ENCODE measurements at places on chromosomes 4 and X. TPM values are rescaled to one million over a fixed set of nuclear protein-coding genes. Genes with fewer than 3 reads are reported as not detected.

DNA sequence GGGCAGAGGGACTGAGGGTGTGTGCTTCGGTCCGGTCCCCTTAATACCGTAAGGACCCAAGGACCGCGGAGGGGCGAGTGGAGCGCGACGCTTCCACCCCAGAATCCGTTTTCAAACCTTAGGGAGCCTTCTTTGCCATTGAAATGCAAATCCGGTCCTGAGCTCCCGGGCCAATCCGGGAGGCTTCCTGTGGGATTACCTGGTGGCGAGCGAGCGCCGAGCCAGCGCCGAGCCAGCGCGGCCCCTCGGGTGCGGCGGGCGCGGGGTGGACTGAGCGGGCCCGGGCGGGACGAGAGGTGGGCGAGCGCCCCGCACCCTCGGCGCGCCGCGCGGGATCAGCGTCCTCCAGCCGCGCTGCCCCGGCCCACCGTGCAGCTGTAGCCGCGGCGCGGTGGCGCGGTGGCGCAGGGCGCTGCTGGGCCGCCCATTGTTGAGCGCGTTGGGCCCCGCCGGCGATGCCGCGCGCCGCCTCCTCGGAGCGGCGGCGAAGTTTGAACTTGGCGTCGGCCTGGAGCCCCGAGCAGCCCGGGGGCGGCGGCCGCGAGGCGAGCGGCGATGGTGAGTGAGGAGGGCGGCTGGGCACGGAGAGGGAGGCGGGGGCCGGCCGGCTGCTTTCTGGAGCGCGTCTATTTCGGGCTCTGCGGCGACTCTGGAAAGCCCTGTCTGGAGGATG lies 208.7 kb downstream of the SOWAHB start:
- H3K36me3 ChIP-seq: no peaks in the 10 kb centered on the region
- peak overlapping the region; percentile 89 for H3K27ac ChIP-seq
- DNase-seq: no peak
- H3K4me3 ChIP-seq: peak overlapping the region; percentile 67
- no peaks in the 10 kb centered on the region for H3K4me1 ChIP-seq

DNA sequence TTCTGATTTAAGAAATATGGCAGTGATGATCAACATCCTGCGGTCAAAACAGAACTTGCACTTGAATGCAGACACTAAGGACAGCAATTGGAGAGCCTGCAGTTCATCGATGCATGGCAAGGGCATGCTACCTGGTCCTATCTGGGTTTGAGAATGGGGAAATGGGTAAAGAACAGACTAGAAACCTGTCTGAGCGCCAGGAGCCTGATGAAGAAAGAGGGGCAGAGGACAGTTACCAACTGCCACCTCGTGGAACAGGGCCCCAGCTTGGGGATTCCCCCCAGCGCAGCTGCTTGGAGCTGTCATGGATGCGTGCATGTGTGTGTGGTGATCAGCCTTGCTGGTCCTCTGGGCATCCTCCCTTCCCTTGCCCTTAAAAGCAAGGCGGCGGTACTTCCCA lies 30.2 kb upstream of the NKRF start:
- no peaks in the 10 kb centered on the region for H3K4me1 ChIP-seq
- H3K4me3 ChIP-seq: no peak overlapping the region
- H3K36me3 ChIP-seq: no peaks in the 10 kb centered on the region
- H3K27me3 ChIP-seq: no peaks in the 10 kb centered on the region
- DNase-seq: no peak
- H3K27ac ChIP-seq: no peak overlapping the region

DNA sequence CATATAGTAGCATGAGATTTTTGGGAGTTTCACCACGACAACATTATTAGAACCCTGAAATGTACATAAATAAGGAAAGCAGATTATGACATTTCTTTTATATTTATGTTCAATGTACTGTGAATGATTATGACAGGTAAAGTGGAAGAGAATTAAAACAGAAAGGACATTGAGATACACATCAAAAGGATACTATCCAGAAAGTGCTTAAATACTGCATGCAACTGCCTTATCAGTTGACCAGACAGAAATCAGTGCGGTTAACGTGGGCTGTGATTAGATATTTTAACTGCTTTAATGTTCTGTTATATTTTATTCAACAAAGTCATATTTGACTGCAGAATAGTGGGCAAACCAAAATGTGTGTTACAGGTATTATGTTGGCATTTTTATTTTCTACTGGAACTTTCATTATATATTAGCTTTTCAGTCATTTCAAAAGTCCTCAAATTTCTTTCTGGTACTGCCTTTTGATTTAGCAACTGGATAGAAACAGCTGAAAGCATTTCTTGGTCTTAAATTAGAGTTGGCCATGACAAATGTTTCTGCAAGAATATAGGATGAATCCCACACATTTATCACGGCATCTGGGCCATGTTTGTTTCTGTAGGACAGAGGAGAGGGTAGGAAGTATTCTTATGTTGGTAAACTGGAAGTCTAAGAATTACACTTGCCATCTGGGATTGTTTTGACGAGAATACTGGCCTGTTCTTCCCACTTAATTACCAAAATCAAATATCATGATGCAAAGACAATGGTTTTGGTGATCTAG lies 255.2 kb downstream of the SLC39A8 start:
- no peak overlapping the region for H3K4me3 ChIP-seq
- no peak for DNase-seq
- no peaks in the 10 kb centered on the region for H3K27me3 ChIP-seq
- H3K27ac ChIP-seq: no peak overlapping the region
- no peaks in the 10 kb centered on the region for H3K4me1 ChIP-seq

- H3K27me3 ChIP-seq: no peaks in the 10 kb centered on the region
- H3K27ac ChIP-seq: no peak overlapping the region
- H3K4me3 ChIP-seq: no peak overlapping the region
- no peak for DNase-seq
Observed at GRCh38 chrX:150257353-150258175, 105.6 kb upstream of the MAMLD1 start.

Gene RPL39
- total RNA-seq: 1,495 TPM

Gene TAF9B
- 37.2 TPM for total RNA-seq

DNA sequence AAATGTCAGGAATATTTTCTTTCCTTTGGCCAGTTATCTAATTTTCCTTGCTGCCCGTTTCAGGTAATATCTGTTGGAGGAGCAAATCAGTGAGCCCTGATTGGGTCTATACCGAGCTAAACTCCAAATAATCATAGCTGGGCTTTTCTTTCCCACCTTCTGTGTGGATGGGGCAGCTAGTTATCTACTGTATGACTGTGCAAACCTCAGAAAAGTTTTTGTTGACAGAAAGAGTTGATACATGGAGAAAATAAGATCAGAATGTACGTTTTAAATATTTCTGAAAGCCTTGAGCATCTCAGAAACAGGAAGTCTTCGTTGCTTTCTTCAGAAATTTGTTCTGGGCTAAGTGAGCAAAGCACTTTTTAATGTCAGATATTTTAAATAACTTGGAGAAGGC lies 6.2 kb upstream of the CXCL5 start:
- no peak for DNase-seq
- no peaks in the 10 kb centered on the region for H3K36me3 ChIP-seq
- H3K4me3 ChIP-seq: no peak overlapping the region
- no peaks in the 10 kb centered on the region for H3K4me1 ChIP-seq
- H3K27ac ChIP-seq: no peak overlapping the region

Gene INPP4B
- 17.2 TPM for total RNA-seq

DNA sequence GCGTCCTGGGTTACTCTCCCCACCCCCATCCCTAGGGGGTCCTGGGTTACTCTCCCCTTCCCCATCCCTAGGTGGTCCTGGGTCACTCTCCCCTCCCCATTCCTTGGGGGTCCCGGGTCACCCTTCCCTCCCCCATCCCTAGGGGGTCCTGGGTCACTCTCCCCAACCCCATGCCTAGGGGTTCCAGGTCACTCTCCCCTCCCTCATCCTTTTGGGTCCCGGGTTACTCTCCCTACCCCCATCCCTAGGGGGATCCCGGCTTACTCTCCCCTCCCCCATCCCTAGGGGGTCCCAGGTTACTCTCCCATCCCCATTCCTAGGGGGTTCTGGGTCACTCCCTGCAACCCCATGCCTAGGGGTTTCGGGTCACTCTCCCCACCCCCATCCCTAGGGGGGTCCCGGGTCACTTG lies 1.5 kb downstream of the ASMTL start:
- no peaks in the 10 kb centered on the region for H3K27me3 ChIP-seq
- DNase-seq: peak; percentile 66
- H3K4me3 ChIP-seq: no peak overlapping the region
- H3K36me3 ChIP-seq: no peaks in the 10 kb centered on the region
- H3K27ac ChIP-seq: peak overlapping the region; percentile 89

DNA sequence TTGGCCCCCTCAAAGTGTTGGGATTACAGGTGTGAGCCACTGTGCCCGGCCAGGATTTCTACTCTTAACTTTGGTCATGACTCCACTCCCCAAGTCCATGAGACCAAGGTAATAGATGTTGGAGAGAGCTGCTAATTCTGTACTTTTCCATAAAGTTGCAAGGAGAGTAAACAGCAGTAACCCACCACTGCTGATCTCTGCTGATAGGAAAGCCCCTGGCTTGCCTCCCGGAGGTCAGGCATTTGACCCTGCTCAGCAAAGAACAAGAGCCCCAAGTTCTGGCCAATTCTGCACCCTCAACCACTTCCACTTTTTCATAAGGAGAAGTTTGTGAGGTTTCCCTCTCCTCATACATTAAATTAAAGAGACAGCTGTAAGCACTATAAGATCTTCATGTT lies 143.0 kb downstream of the RASL11B start:
- H3K4me1 ChIP-seq: no peaks in the 10 kb centered on the region
- H3K36me3 ChIP-seq: no peaks in the 10 kb centered on the region
- no peak for DNase-seq
- H3K27me3 ChIP-seq: no peaks in the 10 kb centered on the region
- H3K4me3 ChIP-seq: no peak overlapping the region
- no peak overlapping the region for H3K27ac ChIP-seq

- H3K27ac ChIP-seq: no peak overlapping the region
- H3K4me3 ChIP-seq: no peak overlapping the region
- no peak for DNase-seq
- H3K4me1 ChIP-seq: no peaks in the 10 kb centered on the region
Observed at GRCh38 chr4:94349193-94349592, 6.6 kb upstream of the HPGDS start.

GRCh38 chr4:6207602-6208001 lies 7.3 kb upstream of the JAKMIP1 start:
- H3K4me3 ChIP-seq: no peak overlapping the region
- H3K27me3 ChIP-seq: no peaks in the 10 kb centered on the region
- no peak overlapping the region for H3K27ac ChIP-seq
- H3K4me1 ChIP-seq: no peaks in the 10 kb centered on the region

Gene RENBP
- 16.8 TPM for total RNA-seq

GRCh38 chrX:48737940-48738339 lies 23.6 kb upstream of the GLOD5 start:
- no peaks in the 10 kb centered on the region for H3K4me1 ChIP-seq
- peak overlapping the region; percentile 93 for H3K27ac ChIP-seq
- DNase-seq: no peak
- H3K36me3 ChIP-seq: no peaks in the 10 kb centered on the region
- no peaks in the 10 kb centered on the region for H3K27me3 ChIP-seq

- H3K27ac ChIP-seq: peak overlapping the region; percentile 88
- H3K4me1 ChIP-seq: peaks cover 73% of the 10 kb centered on the region
- no peaks in the 10 kb centered on the region for H3K36me3 ChIP-seq
- no peak overlapping the region for H3K4me3 ChIP-seq
- no peak for DNase-seq
Observed at GRCh38 chr4:185729391-185729804, 82.6 kb downstream of the SORBS2 start.

Gene CENPE
- total RNA-seq: 0.49 TPM

Gene NAP1L2
- 7.5 TPM for total RNA-seq

- DNase-seq: no peak
- no peaks in the 10 kb centered on the region for H3K36me3 ChIP-seq
- no peaks in the 10 kb centered on the region for H3K27me3 ChIP-seq
- peaks cover 22% of the 10 kb centered on the region for H3K4me1 ChIP-seq
- H3K4me3 ChIP-seq: no peak overlapping the region
Observed at GRCh38 chr4:76718021-76718420, 179.9 kb downstream of the SOWAHB start.

GRCh38 chrX:103418811-103419340 lies 42.5 kb downstream of the BEX3 start:
- H3K27me3 ChIP-seq: no peaks in the 10 kb centered on the region
- H3K36me3 ChIP-seq: no peaks in the 10 kb centered on the region
- no peak for DNase-seq
- no peak overlapping the region for H3K27ac ChIP-seq
- no peak overlapping the region for H3K4me3 ChIP-seq
- H3K4me1 ChIP-seq: no peaks in the 10 kb centered on the region

GRCh38 chrX:69303231-69303630 lies 138.0 kb upstream of the PJA1 start:
- no peak overlapping the region for H3K4me3 ChIP-seq
- no peaks in the 10 kb centered on the region for H3K4me1 ChIP-seq
- no peak for DNase-seq

Gene NSUN7
- total RNA-seq: 1.4 TPM

Gene FAM241A
- 3.0 TPM for total RNA-seq

DNA sequence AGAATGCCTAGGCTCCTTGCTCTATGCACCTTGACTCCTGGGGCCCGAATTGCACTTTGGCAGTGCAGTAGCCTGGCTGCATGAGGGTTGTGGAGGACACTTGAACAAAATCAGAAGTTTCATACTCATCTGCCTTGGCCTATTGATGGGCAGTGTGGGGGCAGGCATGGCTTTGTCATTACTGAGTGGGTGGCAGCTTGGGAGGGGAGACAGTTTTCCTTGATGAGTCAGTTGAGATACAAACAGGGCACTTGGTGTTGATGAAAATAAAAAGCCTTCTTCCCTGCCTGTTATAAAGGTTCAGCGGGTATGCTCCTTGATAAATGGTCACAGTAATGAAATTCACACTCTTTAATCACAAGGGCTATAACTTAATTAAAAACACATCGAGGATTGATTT lies 126.8 kb upstream of the MAMLD1 start:
- no peak for DNase-seq
- no peaks in the 10 kb centered on the region for H3K4me1 ChIP-seq
- H3K36me3 ChIP-seq: no peaks in the 10 kb centered on the region
- no peak overlapping the region for H3K27ac ChIP-seq

Gene ADGRL3
- 11.9 TPM for total RNA-seq

- H3K36me3 ChIP-seq: no peaks in the 10 kb centered on the region
- no peaks in the 10 kb centered on the region for H3K4me1 ChIP-seq
- no peak overlapping the region for H3K27ac ChIP-seq
- DNase-seq: no peak
- no peak overlapping the region for H3K4me3 ChIP-seq
Observed at GRCh38 chrX:123830309-123830708, 29.5 kb upstream of the XIAP start.

Gene ZNF157
- total RNA-seq: 0.49 TPM
